ENCODE measurements at places on chromosomes 16 and 17.

GRCh38 chr17:50460831-50461526 is 7.7 kb downstream of the CHAD start:
- DNase-seq = no peak

DNA sequence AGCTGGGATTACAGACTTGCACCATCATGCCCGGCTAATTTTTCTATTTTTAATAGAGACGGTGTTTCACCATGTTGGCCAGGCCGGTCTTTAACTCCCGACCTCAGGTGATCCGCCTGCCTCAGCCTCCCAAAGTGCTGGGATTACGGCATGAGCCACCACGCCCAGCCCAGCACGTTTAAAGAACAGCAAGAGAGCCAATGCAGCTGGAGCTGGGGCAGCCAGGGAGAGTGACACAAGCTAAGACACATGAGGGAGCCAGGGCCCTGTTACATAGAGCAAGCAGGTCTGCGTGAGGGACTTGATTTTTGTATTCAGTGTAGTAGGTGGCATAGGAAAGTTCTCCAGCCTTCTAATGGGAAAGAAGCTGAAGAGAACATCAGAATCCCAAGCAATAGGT is 21.7 kb upstream of the GOSR2 start:
- no peak for DNase-seq

- DNase-seq = no peak
These were observed 3.1 kb downstream of the MRC2 start for GRCh38 chr17:62630365-62631085.

GRCh38 chr17:2282297-2282873 is 21.2 kb downstream of the SMG6 start:
- DNase-seq = peak; percentile 71

- no peak for DNase-seq
These were observed 794.9 kb upstream of the SOX9 start for GRCh38 chr17:71325886-71326285.

GRCh38 chr17:927611-928461 is 51.7 kb downstream of the NXN start:
- DNase-seq = no peak

DNA sequence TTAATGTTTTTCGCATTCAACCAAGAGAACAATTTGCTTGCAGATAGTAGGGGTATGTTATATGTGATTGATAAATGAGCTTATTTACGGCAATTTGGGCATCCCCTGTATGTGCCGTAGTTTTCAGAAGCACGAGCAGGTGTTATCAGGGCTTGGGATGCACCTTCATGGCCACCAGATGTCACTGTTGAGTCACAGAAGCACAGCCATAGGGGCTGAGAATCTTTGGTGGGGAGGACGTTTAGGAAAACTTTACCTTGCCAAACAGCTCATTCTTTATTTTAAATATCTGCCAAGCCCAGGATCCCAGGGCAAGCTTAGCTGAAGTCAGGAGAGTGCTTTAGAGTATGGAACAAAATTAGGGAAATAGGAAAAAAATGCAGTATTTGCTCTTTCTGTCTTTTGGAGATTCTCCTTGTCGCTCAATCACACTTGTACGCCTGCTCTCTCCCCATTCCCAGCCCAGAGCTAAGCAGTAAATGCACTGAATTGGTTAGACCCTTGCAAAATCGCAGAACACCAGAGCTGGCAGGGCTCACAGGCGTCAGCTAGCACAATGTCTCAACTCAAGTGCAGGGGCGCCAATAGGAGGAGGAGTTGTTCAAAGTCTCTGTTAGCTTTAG is 93.6 kb upstream of the MPHOSPH6 start:
- DNase-seq = peak; percentile 57

DNA sequence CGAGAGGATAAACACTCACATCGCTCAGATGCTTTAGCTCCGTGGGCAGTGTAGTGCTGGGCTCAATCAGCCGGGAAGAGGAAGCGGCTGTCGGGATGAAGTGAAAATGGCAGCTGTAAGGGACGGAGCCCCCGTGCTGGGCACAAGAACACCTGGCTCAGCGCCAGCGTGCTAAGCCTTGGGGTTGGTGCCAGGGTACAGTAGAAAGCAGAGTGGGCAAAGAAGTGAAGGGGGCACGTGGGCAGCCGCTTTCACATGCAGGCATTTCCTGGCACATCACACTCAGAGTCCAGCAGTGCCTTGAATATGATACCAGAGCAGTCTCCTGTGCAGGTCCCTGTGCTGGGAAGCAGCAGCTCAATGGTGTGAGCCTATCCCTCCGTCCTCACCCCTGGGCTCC is 51.1 kb upstream of the FOXF1 start:
- DNase-seq = no peak

- no peak for DNase-seq
These were observed 1.8 kb downstream of the CCDC78 start for GRCh38 chr16:724188-725040.

DNA sequence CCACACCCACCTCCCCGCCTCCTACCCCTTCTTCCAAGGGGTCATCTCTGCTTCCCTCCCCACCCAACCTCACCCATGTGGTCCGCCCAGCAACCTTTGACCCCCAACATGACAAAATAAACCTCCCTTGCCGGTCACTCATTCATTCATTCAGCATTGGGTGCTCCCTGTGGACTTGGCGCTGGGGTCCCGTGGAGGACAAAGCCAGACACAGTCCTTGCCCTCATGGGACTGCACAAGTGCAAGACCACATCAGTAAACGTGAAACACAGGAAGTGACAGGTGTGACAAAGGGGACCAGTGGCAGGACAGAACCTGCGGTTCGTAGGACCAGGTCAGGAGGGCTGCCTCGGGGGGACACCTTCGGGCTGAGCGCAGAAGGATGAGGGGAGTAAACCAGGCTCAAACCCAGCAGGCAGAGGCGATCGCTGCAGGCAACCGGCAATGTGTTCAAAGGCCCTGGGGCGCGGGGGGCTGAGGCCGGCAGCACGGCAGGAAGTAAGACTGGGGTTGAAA is 185.4 kb downstream of the SEC14L1 start:
- no peak for DNase-seq

DNA sequence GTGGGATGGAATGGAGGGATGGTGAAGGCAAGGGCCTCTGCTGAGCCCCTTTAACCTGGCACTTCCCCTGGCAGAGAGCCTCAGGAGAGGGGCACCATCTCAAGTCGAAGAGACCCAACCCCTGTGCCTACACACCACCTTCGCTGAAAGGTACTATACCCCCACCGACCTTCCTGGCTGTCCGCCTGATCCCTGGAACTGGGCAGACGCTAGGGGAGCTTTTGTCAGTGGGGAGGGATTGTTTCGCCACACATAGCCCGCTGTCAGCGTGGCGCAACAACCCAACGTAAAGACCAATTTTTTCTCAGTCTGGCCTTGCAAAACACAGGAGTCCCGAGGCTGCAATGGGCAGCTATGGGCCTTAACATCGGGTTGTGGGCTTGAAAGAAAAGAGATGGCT is 3.1 kb downstream of the PPP1R1B start:
- no peak for DNase-seq

GRCh38 chr17:47297661-47298400 is 25.9 kb upstream of the EFCAB13 start:
- no peak for DNase-seq

DNA sequence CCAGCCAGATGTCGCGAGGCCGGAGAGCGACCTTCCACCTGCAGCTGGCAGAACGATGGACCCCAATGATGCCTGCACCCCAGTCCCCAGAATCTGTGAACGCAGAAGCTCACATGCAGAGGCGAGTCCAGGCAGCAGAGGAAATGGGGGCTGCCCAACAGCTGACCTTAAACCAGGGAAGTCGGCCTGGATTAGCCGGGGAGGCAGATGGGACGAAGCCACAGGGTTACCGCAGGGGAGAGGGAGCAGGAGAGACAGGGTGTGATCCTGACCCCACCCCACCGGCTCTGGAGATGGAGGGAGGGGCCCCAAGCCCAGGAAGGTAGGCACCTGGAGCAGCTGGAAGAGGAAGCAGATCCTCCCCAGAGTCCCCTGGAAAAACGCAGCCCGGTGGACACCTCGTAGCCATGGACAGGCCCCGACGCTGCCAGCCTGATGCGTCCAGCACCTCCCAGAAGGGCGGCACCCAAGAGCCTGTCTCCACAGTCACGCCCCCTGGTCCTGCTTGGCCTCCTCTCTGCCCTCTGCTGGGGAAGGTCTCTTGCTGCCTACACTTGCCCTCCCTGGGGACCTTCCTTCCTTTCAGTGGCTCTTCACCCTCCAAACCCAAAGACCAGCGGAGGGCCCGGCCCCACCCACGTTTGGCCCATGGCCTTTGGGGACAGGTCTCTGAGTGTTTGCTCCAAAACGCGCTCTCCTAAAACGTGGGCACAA is 37.3 kb downstream of the PIEZO1 start:
- peak; percentile 26 for DNase-seq
